ENCODE measurements at places on chromosomes 5 and 9.

- no peak for DNase-seq
These were observed 108.4 kb upstream of the NREP start for GRCh38 chr5:111865356-111865755.

DNA sequence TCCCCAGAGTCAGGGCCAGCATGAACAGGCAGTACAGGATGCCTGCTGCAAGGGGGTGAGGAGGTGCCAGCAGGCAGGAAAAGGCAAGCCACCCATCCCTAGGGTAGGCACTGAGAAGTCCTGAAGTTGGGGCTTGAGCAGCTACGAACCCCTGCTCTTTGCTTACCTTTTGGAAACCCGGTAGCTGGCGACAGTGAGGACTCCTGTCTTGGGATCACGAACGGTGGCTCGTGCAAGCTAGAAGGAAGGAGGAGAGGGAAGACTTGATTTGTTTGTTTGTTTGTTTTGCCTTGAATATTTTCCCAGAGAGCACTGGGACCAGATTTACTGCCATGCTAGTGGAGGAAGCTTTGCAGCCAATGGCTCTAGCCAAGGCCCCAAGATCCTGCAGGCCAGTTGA, 23.7 kb downstream of the P4HA2 start:
- no peak for DNase-seq

DNA sequence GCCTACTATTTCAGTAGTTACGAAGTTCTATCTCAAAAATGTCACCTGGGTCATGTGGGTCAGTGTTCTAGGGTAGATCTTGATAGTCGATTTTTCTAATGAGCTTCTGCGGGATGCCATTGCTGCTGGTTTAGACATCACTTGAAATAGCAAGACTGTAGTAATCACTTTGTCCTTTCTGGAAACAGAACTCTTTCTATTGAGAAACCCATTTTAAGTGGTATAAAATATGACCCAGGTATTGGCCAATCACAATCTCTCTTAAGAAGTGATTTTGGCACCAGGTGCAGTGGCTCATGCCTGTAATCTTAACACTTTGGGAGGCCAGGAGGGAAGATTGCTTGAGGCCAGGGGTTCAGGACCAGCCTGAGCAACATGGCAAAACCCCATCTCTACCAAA, 17.6 kb downstream of the ARRDC3 start:
- DNase-seq = no peak

GRCh38 chr9:114121227-114122135, 22.4 kb upstream of the KIF12 start:
- no peak for DNase-seq

GRCh38 chr9:112274600-112274999, 58.8 kb downstream of the PTBP3 start:
- no peak for DNase-seq

DNA sequence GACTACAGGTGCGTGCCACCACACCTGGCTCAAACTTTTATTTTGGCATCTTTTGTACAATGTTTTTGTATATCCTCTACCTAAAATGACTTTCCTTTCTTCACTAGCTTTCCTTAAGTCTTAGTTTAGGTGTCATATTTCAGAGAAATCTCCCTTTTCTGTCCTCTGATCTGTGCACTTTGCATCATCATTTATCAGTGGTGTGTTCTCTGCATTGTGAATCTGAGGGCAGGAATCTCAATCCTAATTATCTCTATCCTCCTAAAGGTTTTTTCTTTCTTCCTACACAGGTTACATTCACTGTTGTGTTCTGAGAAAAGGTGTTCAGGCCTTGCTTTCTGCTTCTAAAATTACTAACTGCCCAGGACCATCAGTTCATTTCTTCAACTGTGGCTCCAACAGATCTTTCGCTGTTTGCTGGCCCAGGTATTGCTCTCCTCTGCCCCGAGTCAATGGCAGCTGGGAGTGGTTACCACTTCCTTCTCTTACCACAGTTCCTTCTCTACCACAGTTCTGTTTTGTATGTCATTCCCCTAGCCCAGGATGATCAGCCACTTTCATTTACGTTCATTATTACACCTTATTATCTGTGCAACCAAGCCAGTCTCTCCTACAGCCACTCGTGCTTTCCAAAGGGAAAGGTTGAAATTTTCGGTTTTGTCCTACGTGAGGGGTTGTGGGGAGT, 14.0 kb downstream of the TGFBR1 start:
- no peak for DNase-seq

- no peak for DNase-seq
These were observed 64.4 kb upstream of the WWC1 start for GRCh38 chr5:168227001-168227400.

DNA sequence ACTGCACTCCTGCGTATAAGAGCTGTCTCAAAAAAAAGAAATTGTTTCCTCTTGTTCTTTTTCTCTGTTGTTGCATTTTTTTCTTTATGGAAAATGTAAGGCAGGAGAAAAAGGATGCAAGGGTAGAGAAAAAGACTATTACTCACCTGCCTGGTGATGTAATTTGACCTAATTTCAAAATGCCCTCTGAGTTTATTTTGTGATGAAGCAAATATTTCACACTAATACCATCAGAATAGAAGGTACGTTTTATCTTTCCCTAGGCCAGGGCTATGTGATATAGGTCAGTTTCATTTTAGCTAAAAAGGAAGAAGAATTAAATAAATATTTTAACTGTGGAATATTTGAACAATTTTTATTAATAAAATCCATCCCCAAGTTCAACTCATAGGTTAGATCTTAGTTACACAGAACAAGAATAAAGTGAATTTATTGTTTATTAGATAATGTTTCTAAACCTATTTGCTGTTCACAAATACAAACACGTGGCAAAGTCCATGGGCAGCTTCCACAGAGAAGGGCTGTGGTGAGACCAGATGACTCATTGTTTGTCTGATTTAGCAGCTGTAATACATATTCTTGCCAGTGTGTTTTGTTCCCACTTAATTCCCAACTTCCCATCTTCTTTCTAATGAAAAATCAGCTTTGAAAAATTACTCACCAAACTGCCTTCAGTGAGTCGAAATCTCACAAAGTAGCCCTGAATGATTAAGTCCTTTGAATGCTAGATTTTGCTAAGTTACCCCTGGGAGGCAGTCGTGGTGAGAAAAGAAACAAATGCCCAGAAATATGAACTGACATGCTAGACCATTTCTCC, 52.8 kb upstream of the CCDC112 start:
- no peak for DNase-seq

DNA sequence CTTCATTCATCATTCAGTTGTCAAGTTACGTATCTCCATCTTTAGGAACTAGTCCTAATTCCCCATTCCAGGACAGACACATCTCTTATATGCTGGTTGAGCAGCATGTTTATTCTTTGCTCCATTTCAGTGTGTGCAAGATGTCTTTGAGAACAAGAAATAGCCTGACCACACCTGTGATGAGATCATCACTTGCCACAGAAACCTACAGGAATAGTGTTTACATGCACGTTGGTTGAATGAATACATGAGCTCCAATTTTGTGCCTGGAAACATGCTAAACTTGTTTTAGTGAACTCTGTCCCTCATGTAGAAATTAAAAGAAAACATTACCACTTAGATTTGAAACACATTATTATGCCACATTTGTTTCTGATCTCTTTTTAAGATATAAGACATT, 489.1 kb downstream of the CDH18 start:
- no peak for DNase-seq

DNA sequence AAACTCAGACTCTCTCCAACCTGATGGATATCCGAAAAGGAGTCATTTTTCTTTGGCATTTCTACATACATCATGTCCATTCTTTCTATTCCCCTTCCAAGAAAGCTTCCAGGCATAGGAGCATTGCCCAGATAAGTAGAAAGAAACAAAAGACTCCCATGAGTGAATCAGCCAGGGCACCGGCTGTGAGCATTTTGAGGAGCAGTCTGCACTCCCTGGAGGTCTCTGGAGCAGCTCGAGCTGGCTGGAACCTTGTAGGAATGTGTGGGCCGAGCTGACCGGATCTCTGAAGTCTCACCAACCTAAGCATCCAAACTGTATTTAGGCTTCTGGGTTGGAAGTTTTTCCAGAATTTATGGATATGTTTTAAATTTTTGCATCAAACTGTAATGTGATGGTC, 161.4 kb upstream of the TRPC7 start:
- DNase-seq = no peak

- DNase-seq = no peak
These were observed 1152.9 kb upstream of the CDH6 start for GRCh38 chr5:30040488-30041118.

DNA sequence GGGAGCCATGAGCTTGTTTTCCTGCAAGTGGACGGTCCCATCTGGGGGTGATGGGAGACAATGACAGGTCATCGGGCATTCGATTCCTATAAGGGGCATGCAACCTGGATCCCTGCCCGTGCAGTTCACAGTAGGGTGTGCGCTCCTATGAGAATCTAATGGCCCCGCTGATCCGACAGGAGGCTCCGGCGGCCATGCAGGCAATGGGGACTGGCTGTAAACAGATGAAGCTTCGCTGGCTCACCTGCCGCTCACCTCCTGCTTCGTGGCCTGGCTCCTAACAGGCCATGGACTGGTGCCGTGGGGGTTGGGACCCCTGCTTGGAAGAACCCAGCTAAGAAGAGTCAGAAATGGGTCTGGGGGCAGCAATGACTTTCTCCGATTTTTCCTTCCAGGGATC, 21.0 kb downstream of the PAEP start:
- DNase-seq = no peak

GRCh38 chr5:178440181-178440580, 150.0 kb downstream of the COL23A1 start:
- DNase-seq = no peak

DNA sequence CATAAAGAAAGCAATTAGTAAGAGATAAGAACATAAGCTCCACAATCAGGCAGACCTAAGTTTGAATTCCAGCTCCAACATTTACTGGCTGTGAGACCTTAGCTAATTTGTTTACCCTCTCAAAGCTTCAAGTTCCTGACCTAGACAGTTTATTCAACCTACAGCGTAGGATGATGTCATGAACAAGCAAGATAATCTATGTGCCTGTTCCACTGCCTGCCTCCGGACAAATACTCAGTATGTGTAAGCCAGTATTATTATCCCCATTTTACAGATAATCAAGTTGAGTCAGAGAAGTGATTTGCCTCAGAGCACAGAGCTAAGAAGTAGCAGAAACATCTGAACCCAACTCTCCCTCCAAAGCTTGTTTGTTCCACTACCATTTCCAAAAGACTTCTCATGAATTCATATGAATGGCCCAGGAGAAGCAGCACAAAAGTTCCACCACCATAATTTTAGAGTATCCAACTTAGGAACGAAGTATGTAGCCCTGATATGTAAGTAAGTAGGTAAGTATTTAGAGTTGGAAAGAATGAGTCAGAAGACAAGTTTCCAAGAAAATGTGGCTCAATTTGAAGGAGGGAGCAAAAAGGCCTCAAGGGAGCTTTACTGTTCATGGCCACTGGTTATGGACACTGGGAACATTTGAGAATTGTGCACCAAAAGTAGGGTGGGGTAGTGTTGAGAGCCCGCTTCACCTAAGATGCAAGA, 398.2 kb downstream of the NFIB start:
- DNase-seq = no peak

DNA sequence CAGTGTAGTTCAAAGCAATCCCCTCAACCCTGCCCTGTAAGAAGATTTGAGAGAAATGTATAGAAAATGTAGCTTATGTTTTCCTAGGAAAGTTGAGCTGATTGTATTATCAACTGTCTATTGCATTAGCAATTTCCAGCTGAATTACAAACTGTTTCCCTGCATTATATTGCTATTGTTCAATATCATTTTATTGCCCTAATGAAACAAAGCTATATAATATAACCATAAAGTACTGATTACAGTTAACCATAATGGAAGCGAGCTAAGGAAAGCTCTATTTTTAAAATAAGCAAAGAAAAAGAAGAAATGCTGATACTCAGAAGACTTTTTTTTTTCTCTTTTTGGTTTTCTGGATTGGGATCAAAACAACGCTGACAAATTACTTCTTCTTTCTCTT, 228.3 kb downstream of the EFNA5 start:
- no peak for DNase-seq

DNA sequence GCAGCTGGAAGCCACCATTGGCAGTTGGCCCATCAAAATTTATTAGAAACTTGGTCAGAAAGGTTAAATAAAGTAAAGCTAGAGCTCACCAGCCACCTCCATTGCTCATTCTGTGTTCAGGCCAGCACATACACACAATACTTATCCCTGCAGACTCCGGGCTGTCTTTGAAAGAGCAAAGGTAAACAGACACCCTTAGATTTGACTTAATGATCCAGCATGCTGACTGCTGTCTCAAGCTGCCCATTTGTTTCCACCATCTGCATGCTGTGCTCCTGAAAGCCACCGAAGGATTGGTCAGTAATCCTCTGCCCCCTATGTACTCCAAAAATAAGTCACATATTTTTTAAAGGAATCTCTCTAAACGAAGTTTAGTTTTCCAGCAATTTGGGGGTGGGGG, 1059.8 kb upstream of the DMAC1 start:
- DNase-seq = no peak

GRCh38 chr5:169012450-169012849, 288.5 kb downstream of the SLIT3 start:
- DNase-seq = no peak

- no peak for DNase-seq
These were observed 33.0 kb downstream of the SNX30 start for GRCh38 chr9:112783551-112783954.

GRCh38 chr9:98903961-98904411, 39.7 kb upstream of the COL15A1 start:
- no peak for DNase-seq

- no peak for DNase-seq
These were observed 93.9 kb downstream of the CD180 start for GRCh38 chr5:67102708-67103107.

DNA sequence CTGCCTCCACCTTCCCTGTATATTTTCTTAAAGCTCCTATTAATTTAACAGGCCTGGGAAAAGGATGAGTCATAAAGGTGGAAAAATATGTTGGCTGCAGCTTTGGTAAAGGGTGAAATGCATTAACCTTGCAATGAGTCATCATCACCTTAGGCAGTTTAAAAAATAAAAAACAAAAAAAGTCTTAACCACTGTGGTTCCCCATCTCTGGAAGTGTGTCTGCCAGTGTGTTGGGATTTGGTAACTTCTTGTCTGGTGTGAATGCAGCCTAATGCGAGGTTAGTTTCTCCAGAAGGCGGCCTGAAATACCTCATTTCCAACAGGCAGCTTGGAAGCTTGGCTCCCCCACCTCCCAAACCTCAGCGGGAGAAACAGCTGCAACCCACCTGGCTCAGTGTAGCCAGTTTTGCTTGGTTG, 265.3 kb upstream of the GAS1 start:
- no peak for DNase-seq

DNA sequence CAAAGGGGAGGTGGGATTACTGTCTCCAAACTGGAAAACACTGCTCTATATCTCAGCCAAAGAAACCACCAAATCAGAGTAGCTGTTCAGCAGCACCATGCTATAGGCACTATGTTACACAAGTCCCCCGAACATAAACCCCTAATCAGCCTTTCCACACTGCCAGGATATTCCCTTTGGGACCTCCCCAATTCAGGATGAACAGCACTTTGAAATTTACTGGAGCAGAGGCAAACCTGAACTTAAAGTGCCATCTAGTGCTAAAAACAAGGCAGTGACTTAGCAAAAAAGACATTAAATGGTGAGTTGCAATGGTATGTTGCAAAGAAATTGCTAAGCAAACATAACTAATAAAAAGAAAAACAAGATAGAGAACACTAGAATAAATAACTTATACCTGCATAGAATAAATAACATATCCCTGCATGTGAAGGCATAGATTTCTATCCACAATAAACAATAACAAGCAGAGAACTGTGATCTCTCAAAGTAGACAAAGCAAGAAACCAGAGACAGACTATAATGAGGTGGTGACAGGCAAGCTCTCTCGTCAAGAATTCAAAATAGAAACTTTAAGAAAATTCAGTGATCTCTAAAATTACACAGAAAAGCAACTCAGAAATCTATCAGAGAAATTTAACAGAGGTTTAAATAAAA, 584.4 kb upstream of the ACO1 start:
- no peak for DNase-seq

- no peak for DNase-seq
These were observed 91.3 kb upstream of the KIF2A start for GRCh38 chr5:62214701-62215100.
